ENCODE measurements at places on chromosomes 1 and 21.

DNA sequence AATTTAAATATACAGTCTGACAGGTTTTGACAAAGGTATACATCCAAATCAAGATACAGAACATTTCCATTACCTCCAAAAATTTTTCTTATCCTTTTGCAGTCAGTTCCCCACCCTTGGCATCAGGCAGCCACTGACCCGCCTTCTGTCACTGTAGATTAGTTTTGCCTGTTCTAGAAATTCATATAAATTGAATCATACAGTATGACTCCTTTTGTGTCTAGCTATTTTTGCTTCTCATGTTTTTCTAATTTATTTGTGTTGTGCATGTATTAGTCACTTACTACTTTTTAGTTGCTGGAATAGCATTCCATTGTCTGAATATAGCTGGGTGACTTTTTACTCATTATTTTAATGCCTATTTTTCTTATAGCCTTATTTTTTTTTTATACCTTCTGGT, 3.8 kb downstream of the UTP25 start:
- no peak for DNase-seq

DNA sequence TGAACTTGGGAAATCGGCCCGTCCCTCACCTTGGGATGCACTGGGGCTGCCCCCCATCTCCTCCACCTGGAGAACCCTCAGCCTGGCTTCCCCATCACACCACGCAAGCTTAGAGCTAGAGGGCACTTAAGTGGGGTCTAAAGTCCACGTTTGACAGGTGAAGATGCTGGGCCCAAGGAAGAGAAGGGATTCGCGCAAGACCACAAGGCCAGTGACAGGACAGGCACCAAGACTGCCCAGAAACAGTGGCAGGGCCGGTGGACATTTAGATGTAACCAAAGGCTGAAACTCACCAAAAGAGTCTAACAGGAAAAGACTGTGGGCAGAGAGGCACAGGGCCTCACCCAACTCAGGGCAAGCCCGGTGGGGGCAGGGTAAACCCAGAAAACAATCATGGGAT, 130.8 kb upstream of the EDN2 start:
- no peak for DNase-seq

DNA sequence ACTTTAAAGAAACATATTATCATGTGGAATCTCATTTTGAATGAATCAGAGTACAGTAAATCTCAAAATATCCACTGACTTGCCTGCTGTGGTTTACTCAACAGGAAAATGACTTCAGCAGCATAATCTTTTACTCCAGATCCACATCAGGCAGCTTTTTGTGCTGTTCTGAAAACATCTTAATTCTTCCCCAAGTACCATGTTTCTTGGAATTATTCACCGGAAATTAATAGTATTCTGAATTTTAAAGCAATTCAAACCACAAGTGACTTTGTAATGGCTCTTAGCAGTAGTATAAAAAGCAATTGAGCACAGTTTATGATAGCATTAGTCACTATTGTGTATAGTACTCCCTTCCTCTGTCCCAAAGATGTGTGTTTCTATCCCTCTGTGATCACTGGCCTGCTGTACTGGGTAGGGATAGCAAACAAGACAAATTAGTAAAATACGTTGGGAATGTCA, 64.2 kb upstream of the ERRFI1 start:
- no peak for DNase-seq

DNA sequence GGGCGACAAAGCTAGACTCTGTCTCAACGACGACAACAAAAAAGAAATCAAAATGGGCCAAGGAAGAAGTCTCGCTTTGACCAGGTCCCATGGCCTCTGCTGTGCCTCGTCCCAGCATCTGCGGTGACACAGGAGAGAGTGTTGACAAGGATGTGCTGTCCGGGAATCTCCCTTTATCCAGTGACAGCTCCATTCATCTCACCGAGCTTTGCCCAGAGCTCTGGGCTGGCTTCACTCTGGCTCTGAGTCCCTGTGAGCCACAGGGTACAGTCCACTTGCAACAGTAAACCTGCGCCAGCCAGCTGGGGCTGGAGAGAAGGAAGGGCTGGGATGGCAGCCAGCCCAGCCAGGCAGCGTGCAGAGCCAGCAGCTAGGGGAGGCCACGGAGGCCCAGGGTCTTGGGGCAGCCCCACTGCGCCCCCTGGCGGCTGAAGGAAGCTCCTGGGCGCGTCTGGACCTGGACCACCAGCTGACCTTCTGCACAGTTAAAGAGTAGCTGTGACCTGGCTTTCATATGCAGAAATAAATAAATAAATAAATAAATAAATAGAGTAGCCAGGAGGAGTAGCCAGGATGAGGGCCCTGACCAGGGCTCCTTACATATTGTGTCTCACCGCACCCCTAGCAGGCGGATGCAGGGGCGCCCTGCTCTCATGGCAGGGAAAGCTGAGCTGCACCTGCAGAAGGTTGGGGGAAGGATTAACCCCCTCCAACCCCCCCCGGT, 29.7 kb downstream of the ENO1 start:
- DNase-seq, result peak; percentile 61

GRCh38 chr21:41133874-41134522, 34.0 kb upstream of the BACE2 start:
- DNase-seq, result no peak

DNA sequence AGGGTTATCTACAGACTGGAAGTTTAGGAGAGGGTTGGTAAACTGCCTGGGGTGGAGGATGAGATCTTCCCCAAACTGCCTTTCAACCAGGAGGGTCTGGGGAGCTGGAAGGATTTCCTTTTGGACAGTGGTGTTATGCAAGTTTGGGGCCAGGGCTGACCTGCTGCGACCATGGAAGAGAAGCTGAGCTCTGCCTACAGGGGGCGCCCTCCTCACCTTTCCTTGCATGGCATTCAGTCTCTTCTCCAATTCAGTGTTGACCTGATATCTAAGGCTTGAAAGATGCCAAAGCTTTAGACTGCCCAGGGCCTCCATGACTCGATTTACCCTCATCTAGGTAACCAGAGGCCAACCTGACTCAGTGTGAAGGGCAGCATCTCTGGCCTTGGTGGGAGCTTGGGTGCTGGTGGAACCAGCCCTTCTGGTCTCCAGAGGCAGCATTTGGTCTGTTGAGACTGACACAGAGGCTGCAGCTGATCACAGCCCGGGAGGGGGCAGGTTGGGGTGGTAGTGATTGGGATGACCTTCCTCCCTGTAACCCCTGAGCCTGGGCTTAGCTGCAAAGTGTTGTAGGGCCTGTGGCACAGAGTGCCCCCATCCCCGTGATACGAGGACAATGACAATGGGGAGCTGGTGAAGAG, 170.0 kb downstream of the GRIK3 start:
- DNase-seq, result no peak

- no peak for DNase-seq
Observed at GRCh38 chr1:214398490-214398889, 117.5 kb downstream of the SMYD2 start.

DNA sequence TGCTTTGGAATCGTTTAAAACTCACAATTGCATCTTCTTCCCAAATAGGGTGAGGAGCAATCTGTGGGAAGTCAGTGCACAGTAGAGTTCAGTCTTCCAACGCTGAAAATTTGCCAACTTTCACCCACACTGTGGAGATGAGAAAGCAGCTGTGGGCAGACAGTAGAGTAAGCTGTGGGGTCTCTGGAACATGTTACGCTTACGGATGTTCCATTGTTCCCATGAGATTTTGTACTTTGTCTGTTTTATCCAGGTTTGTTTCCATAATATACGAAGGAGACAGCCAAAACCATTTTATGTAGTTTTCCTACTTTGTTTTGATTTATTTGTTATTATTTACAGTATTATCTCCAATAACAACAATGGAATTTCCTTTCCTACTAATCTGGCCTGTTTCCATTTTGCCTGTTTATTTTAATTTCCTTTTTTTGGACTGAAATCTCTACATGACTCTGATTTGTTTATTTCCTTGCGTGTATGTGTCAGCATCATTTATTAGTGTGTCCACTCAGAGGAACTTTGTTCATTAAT, 65.1 kb upstream of the RGL1 start:
- DNase-seq, result no peak

Data from activated T-helper 1 cell treated with anti-CD3 and anti-CD28 coated beads, Interleukin-2, amount 50 U/mL, for 16 hours (primary cell).